ENCODE measurements at places on chromosomes 3 and 15.

DNA sequence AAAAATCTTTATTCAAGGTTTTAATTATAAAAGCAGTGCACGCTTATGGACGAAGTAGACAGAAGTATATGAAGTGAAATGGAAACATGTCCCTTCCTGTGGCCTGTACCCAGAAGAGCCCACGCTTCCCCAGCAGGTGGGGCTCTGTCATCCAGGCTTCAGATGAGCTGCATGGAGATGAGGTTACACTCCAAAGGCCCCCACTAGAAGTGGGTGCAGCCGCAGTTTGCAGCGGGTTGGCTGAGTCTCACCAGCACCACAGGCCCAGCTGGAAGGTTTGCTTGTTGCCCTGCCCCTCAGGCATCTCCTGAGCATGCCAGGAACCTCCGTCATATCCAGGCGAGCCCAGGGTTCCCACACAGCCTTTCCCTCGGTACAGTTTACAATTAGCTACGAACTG lies 33.1 kb downstream of the PRR20G start:
- no peak for DNase-seq

- no peak for DNase-seq
Measured at GRCh38 chr3:173945806-173946205, 548.3 kb downstream of the NLGN1 start.

GRCh38 chr15:61011576-61012336 lies 217.3 kb downstream of the RORA start:
- DNase-seq: no peak

- no peak for DNase-seq
Measured at GRCh38 chr15:79724312-79724711, 172.5 kb downstream of the MTHFS start.

GRCh38 chr3:173615661-173616060 lies 218.1 kb downstream of the NLGN1 start:
- no peak for DNase-seq

GRCh38 chr3:57960174-57960505 lies 48.1 kb upstream of the FLNB start:
- DNase-seq: no peak

DNA sequence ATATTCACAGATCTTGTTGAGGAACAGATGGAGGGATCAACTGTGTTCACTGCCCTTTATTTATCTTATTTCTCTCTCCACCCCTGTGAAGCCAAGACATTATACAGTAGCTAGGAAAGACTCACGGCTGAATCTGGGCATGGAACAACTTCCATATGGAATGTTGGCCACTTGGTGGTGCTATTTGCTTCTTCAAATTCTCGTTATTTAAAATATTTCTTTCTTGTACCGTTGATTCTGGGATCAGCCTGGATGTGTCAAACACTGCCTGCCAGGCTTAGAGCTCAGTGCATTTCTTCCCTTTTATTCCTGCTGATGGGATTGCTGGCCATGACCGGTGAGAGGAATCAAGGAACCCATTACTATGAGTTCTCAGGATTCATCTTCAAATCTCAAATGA lies 17.5 kb upstream of the GASK1A start:
- DNase-seq: peak; percentile 11

- DNase-seq: no peak
Measured at GRCh38 chr15:39209548-39210211, 371.2 kb upstream of the THBS1 start.

- DNase-seq: no peak
Measured at GRCh38 chr3:67640023-67640660, 14.3 kb downstream of the SUCLG2 start.

GRCh38 chr3:124986192-124987143 lies 51.9 kb upstream of the MUC13 start:
- no peak for DNase-seq

GRCh38 chr3:31968369-31968926 lies 12.6 kb downstream of the OSBPL10 start:
- no peak for DNase-seq

GRCh38 chr3:59572106-59572505 lies 522.3 kb upstream of the CFAP20DC start:
- DNase-seq: no peak
